ENCODE measurements at places on chromosomes 13 and 19.

GRCh38 chr19:27892500-27892899 is 1320.5 kb downstream of the UQCRFS1 start:
- no peak for ATAC-seq

DNA sequence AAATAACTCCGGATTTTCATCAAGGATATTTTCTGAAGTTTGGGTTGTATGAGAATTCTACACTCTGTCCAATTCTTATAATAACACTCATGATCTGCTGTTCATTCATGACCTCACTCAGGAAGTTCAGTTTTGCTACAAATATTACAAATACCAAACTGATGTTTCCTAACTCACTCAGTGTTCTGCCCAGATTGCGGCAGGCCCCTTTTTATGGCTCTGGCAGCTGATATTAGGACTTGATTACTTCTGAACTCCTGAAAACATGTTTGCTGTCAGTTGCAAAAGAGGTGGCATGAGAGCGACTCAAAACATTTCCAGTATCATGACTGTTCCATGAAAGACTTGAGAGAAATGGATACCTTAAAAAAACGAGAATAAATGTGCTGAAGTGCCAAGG is 188.0 kb downstream of the RGCC start:
- no peak for ATAC-seq

GRCh38 chr13:85405316-85405897 is 393.8 kb downstream of the SLITRK6 start:
- ATAC-seq, result no peak

DNA sequence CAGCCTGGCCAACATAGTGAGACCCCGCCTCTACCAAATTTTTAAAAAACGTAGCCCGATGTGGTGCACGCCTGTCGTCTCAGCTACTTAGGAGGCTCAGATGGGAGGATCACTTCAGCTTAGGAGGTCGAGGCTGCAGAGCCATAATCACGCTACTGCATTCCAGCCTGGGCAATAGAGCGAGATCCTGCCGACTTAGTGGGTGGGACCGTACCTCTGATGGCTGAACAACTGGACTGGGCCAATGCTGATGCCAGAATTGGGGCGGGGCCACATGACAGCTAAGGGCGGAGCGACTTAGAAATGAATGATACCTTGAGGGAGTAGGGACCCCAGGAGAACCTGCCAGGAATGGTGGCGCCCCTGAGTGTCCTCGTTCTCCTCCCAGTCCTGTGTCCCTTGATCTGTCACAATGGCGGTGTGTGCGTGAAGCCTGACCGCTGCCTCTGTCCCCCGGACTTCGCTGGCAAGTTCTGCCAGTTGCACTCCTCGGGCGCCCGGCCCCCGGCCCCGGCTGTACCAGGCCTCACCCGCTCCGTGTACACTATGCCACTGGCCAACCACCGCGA is 3.6 kb downstream of the LTBP4 start:
- ATAC-seq, result no peak

DNA sequence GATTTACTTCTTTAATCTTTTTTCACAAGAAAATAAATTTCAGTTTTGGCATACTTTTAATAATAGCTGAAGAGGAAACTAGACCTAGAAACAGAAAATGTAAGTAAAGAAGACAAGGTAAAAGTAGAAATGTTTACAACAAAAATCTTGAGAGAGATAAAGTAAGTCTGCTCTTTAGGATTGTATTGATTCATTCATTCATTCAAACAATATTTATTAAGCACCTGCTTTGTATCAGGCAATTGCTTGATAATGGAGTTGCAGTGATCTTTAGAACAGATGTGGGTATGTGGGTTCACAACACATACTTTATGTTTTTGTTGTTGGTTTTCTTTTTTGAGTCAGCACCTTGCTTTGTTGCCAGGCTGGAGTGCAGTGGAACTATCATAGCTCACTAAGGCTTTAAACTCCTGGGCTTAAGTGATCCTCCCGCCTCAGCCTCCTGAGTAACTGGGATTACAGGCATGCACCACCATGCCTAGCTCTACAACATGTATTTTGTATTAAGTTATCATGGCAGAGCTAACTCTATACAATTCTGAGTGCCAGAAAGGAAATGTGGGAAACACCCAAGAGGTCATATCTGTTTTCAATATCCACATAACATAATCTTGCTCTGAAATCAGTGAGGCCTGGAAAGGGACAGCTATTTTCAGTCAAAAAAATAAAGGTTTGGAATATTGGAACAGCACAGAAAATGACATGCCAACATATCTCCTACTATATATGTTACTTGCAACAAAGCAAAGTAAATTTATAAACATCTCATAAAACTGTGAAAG is 8.8 kb upstream of the SPART start:
- ATAC-seq, result no peak

DNA sequence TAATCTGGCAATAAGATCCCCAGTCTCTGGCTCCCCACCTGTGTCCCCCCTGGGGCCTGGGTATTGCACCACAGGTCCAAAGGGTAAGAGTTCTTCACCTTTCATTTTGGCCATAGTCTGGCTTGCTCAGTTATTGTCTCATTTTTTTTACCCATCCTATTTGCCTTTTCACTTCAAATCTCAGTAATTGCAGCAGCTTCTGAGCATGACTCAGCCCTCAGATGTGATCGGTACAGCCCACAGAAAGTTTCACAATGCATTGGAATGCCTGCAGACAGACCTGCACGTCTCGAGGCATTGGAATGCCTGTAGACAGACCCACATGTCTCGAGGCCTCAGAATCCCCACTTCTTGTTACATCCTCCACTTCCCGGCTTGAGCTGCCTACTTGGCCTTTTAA is 173.6 kb downstream of the NUFIP1 start:
- ATAC-seq, result no peak

DNA sequence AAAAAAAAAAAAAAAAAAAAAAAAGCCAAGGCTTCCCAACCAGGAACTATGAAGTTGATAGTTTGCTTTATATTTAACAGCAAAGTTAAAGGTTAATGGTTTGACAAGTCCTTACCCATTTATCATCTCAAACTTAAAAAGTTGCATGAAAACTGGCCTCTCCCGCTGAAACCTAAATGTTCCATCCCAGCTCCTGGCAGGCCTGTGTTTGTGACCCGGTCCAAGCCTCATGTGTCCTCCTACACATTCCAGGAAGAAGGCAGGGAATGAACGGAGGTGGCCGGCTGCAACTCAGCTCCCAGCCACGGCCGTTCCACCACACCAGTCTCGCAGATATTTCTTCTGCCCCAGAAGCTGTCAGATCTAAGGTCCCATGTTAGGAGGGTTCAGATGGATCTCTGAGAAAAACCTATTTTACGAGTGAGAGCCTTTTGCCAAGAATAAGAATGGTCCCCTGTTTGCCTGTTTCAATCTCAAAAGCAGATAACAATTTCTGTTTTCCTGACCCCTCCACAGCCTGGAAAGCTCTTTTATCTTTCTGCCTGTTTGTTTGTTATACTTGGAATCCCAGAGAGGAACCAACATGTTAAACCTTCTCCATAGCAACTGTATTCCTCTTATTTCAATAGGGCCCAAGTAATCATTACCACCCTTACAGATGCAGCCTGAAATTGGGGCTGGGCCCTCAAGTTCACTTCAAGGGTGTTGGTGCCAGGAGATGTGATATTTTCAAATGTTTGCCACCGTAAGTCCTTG is 56.5 kb downstream of the KCTD12 start:
- ATAC-seq, result no peak
